ENCODE measurements at places on chromosomes 7 and 10.

- DNase-seq: no peak
These were observed 509.3 kb downstream of the SORCS1 start for GRCh38 chr10:106655165-106655564.

DNA sequence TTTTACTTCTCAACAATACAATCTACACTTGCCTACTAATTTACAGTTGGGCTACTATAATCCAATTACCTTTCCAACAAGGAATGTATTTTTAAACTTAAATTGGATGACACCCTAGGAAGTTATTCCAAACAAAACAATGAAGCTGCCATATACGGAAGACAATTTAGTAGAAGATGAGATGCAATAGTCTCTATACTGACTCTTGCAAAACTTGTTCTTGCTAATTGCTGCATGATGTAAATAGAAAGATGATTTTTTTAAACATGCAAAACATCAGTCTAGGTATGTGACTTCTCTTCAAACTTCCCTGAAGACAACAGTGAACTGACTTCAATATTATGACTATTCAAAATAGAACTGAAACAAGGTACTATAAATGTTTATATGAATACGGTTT lies 17.6 kb downstream of the NT5C3A start:
- no peak for DNase-seq

GRCh38 chr10:48768144-48768766 lies 83.6 kb downstream of the WDFY4 start:
- no peak for DNase-seq

GRCh38 chr7:68438016-68438415 lies 1160.3 kb upstream of the AUTS2 start:
- DNase-seq: no peak

DNA sequence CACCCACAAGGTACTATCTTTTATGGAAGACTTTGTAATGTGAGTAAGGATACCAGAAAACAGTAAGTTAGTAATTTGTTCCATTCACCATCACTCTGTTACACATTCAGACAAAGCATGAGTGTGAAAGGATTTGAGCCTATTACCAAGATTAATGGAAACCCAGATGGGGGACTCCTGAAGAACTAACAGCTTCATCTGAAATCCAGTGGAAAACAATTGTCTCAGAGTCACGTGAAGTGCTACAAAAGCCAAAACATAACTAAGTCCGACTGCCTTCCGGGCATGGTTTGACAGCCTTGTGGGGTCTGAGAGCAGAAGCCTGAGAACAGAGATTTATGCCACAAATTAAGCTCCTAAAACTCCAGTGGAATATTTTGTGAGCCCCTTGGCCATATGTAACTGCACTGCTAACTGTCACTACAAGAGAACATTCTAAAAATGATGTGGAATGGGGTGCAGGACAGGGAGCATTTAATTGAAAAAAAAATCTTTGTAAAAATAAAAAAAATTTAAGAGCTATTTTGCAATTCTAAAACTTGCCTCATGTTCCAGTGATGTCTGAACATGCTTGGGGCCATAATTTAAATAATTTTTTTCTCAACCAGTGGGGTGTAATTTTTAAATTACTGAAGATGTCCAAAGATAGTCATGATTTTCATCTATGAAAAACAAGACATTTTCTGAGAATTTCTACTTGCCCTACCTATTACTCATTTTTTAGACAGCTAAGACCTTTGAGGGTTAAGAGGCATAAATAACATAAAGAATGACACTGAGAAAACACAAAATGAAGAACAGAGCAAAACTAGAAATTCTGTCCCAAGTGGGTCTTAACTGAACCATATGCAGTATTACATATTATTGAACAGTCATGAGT lies 555.0 kb downstream of the INHBA start:
- no peak for DNase-seq

DNA sequence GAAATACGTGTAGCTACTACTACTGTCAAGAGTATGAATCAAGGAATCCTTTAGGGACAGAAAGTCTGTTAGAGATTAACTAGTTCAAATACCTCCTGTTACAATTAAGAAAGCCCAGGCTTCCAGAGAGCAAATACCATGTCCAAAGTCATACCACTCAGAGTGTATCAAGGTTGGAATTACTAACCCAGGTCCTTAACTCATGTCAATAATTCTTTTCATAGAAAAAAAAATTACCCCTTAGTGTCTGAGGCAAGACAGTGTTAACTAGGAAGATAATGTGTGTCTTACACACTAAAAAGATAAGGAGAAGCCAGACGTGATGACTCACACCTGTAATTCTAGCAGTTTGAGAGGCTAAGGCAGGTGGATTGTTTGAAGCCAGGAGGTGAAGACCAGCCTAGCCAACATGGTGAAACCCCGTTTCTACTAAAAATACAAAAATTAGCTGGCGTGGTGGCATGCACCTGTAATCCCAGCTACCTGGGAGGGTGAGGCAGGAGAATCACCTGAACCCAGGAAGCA lies 423.4 kb downstream of the SORCS1 start:
- DNase-seq: no peak

GRCh38 chr7:130009848-130010688 lies 41.1 kb downstream of the ZC3HC1 start:
- DNase-seq: no peak

- no peak for DNase-seq
These were observed 41.9 kb downstream of the MGAM2 start for GRCh38 chr7:142153400-142153799.

DNA sequence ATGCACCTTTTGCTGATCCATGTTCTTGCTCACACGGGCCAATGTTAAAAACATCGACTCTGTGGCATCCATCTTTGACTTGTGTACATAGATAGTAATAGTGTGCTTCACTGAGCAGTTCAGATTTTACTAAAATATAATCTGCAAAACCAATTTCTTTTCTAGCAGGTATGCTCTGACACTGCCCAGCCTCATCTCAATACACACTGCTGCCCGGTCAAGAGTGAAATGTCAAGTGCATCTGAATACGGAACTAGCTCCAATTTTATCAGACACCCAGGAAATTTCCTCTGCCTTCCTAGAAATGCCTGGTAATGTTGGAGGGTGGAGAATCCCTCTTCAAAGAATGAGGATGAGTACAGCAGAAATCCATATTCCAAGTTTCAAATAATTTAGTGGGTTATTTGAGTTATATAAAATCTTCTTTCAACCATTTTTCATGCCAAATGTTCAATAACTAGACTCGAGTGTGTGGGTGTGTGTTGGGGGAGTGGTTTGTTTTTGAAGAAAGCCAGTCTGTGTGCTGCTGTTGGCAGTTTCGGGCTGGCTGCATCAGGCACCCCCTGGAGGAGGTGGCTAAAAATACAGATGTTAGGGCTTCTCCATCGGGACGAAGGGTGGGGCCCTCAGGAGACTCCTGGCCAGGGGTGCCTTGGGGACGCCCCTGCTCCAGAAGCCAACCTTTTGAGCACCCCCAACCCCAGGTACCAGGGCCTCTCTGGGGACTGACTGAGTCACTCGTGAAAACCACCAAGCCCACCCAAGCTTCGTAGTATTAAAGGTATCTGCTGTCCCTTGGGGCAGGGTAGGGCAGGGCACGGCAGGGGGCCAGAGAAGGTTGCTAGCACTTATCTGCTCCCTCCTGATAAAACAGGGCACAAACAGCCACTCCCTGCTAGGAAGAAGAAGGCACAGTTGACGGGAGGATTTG lies 15.4 kb downstream of the CTBP2 start:
- DNase-seq: no peak

DNA sequence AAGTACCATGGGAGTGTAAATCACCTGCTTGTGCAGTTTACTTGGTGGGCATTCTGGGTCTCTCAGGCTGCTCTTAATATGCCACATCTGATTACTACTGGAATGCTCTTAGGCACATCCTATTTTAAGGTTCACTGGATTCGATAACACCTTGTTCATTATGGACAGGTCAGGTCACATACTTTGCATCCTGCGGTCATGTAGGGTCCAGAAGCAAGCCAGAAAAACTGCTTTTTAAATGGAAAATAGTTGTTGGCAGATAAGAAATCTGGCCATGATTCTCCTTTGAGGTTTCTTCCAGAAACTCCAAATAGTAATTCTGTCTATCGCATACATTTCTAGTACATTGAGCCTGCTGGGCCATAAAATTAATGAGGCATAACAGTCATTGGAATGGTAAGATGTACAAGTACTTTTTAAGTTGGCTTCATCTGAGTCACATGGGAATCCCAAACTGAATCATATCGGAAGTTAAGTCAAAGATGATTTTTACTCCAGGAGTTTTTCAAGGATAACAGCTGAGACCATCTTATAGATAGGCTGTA lies 371.9 kb downstream of the LRRTM3 start:
- no peak for DNase-seq

DNA sequence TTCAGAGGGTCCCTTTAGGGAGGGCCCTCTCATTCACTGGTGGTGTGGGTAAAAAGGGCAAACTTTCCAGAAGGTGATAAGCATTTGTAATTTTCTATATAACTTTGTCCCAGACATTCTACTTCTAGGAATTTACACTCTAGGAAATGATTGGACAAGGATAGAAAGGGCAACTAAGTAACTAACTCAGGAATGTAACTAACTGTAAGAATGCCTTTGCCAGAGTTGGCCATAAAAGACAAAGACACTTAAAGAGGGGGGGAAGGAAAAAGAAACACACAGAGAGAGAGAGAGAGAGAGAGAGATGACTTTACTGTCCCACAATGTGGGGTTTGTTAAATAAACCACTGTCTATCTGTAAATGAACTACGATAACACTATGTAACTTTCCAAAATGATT lies 38.5 kb upstream of the ITPRID1 start:
- no peak for DNase-seq

GRCh38 chr10:30192846-30193608 lies 133.6 kb upstream of the JCAD start:
- DNase-seq: no peak

GRCh38 chr7:122942765-122943164 lies 52.7 kb downstream of the TAS2R16 start:
- DNase-seq: no peak

GRCh38 chr7:100686822-100687211 lies 7.2 kb downstream of the GIGYF1 start:
- no peak for DNase-seq

GRCh38 chr7:90749774-90750173 lies 153.7 kb downstream of the CDK14 start:
- DNase-seq: no peak

- DNase-seq: no peak
These were observed 5.0 kb upstream of the CDH23 start for GRCh38 chr10:71391701-71392100.

DNA sequence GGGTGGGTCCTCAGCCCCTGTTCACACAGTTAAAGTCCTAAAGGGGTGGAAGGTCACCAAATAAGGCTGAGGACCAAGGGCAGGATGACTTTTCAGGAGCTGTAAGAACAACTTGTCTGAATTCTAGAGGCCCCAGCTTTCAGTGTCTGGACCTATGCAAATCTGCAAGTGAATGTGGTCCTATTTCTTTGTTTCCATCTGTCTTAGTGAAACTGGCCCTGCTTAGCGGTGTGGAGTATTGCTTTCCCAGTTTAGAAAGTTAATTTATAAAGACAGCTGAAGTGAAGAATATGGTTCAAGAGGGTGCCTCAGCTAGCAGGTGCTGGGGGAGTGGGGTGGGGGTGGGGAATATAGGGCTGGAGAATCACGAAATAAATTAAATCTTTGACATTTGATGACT lies 40.1 kb downstream of the HHEX start:
- DNase-seq: no peak

DNA sequence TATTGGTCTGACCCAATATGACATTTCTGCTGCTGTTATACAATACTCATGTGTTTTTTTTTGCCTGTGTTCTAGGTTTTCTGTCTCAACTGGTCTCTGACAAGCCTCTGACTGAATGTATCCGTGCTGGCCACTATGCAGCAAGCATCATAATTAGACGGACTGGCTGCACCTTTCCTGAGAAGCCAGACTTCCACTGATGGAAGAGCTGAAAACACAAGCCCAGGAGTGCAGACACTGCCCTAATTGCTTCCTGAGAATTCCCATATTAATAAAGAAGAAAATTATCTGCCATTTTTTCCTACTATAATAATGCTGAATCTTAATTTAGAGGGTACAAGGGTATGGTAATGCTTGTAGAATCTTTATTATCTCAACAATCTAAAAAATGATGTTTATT lies 118.2 kb upstream of the KAT6B start:
- no peak for DNase-seq

DNA sequence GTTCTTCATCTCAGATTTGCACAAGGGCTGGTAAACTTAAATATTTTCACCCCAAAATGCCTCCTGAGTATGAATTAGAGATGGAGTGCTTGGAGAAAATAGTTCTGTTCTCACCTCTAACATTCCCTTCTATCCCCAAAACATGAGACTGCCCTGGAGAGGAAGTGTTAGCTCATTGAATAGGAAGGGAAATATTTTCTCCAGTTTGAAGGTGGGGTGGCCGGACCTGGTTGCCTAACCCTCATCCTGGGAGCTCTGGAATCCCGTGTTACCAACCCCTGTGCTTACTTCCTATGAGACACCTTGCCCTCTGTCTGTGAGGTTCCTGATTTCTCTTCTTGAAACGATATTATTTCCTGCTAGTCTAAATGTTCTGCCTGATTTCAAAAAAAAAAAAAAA lies 779 bp downstream of the IFIT2 start:
- no peak for DNase-seq

DNA sequence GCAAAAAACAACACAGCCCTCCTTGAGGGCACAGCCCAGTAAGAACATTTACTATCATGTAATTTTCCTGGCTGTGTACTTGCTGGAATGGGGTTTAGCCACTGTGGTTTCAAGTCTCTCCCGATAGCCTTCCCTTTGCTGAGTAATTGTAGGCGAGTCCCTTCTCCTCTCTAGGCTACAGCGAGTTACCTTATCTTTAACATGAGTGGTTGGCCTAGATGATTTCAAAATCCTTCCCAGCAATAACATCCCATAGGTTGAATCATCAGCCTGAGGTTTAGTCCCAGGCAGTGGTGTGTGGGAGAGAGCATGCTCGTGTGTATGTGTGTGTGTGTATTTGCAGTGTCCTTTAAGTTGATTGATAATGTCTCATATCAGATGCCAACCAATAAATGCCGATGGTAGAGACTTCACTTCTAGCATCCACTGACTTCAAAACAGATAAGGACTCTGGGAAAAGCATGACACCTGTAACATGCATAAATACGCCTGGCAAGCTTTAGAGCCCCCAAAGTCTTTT lies 142.9 kb upstream of the ZMIZ1 start:
- no peak for DNase-seq

- DNase-seq: no peak
These were observed 466.1 kb upstream of the C7orf33 start for GRCh38 chr7:148124477-148124876.

DNA sequence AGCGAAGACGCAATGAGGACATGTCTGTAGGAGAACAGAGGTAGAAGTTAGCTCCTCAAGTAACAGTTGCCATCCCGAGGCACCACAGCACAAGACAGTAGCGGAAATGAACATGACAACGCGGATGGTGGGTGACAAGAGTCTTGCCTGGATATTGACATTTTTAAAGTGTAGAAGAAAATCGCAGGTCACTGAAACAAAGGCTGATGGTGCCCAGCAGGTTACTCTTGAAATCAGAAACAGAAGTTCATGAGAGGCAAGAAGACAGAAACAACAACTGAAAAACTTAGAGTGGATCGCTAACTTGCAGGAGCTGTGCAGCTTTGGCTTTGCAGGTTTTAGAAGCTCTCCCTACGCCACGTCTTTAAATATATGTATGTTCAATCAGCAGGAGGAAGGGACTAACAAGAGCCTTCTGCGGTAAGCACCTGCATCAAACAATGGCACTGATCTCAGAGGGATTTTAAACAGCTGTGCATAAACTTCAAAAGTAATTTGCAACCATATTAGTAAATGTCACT lies 1.8 kb downstream of the PRKCQ start:
- DNase-seq: no peak
